DMS153 (cell line): ENCODE measurements at places on chromosomes 12 and 14.

- no peak for DNase-seq
These were observed 626.1 kb upstream of the NOVA1 start for GRCh38 chr14:27223906-27224305.

DNA sequence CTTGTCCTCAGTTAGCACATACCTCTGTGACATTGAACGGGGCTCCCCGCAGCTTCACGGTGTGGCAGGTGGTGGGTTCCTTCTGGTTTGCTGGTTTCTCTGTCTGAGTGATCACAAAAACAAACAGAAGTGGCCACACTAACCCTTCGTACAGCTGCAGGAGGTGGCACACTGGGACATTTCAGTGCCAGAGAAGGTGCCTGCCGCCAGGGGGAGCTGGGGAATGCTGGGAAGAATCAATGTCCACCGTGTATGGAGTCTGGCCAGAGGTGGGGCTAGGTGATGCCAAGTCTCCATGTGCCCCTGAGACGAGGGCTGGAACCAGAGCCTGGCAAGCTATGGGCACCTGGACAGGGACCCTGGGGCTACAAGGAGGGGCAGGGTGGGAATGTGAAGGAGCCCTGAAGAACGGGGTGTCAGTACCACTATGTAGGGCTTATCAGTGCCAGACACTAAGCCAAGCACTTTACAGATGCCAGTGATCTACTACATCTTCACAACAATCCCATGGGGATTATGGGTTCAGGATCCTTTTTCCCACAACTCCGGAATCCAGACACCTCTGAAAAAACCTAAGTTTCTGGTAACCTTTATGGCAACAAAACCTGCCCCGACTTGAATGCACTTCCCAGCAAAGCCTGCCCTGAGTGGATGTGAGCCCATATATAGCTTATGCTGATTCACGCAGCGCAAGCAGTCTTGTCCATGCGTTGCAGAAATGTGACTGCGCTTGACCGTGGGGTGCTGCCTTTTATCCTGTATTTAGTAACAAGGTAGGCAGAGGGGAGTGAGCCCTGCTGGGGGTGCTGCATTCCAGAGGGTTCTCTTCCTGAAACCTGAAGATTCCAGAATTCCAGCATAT lies 10.8 kb downstream of the RBM19 start:
- DNase-seq: no peak

GRCh38 chr12:131372706-131373195 lies 338.1 kb upstream of the SFSWAP start:
- DNase-seq: no peak

- no peak for DNase-seq
These were observed 525 bp downstream of the ATP5F1B start for GRCh38 chr12:56645201-56645716.

DNA sequence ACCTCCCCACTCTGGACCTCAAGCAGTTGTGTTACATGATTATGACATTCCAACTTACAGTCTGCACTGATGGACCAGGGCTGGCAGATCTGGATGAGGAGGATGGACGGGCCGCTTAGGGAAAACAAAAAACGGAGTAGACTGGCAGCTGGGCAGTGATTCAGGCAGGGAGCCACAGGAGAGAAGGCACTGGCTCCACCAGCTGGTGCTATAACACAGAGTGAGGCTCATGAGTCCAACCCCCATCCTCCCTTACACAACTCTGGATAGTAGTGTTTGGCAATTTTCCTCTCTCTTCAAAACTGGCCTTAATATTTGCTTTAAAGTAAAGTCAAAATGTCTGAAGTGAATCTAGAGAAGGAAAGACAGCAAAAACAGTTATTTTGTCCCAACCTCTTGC lies 9.7 kb upstream of the RIC8B start:
- no peak for DNase-seq

DNA sequence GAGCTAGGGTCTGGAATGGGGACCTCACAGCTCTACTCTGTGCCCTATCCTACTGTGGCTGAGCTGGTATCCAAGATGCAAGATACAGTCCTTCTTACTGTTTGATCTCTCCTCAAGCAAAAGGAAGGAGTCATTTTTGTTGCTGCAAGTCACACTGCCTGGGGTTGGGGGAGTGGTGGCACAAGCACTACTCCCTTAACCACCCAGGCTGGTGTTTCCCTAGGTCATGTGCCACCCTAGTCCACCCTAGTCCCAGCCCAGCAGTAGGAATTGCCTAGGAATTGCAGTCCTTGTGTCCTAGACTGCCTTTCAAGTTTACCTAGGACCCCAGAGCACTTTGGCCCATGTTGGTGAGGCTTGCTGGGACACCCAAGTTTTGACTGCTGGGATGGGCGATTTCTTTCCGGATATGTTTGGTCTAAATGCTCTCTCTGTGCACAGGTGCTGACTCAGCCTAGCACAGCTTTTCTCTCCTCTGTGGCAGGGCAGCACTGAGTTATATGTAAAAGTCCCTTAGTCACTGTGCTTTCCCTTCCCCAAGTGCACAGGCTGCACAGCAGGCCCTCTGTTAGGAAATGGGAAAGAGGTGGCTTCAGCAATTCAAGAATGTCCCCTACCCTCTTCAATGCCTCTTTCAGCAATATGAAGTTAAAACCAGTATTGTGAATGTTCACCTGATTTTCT lies 54.9 kb downstream of the SLC6A15 start:
- no peak for DNase-seq

GRCh38 chr12:109523071-109523470 lies 45.6 kb downstream of the UBE3B start:
- DNase-seq: no peak

GRCh38 chr14:50350975-50351374 lies 38.9 kb downstream of the DMAC2L start:
- DNase-seq: no peak

- DNase-seq: no peak
These were observed 1.6 kb upstream of the RPS26 start for GRCh38 chr12:56040151-56040550.

GRCh38 chr14:103530390-103530789 lies 1.4 kb downstream of the TRMT61A start:
- DNase-seq: no peak

GRCh38 chr12:6383572-6384498 lies at the start of gene LTBR:
LTBR (plus strand) TSS chr12:6384162; CDS start chr12:6384359, 197 bp downstream.
- peak; percentile 61 for DNase-seq

DNA sequence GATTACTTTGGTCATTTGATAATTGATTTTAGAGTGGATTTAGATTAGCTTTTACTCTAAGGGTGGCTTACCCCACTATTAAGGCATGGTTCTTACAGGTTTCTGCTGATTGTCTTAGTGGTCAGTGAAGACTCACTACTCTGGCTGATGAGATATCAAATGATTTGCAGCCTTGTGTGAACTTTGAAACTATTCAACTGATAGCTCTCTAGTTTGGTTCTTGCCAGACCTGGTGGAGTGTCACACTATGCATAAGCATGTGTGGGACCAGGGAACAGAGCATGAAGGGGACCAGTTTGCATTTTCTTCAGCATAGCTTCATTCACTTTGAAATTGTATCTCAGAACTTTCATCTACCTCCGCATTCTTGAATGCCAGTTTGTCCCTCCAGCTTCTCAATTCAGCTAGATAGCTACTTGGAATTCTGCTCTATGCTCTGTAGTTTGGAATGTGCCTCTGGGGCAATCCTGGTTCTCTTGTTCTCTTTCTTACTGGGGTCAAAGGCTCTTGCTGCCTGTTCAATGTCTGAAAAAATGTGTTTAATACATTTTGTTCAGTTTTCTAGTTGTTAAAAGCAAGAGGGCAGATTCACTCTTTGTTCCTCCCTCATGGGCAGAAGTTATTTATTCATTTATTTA lies 12.7 kb downstream of the SCYL2 start:
- no peak for DNase-seq

DNA sequence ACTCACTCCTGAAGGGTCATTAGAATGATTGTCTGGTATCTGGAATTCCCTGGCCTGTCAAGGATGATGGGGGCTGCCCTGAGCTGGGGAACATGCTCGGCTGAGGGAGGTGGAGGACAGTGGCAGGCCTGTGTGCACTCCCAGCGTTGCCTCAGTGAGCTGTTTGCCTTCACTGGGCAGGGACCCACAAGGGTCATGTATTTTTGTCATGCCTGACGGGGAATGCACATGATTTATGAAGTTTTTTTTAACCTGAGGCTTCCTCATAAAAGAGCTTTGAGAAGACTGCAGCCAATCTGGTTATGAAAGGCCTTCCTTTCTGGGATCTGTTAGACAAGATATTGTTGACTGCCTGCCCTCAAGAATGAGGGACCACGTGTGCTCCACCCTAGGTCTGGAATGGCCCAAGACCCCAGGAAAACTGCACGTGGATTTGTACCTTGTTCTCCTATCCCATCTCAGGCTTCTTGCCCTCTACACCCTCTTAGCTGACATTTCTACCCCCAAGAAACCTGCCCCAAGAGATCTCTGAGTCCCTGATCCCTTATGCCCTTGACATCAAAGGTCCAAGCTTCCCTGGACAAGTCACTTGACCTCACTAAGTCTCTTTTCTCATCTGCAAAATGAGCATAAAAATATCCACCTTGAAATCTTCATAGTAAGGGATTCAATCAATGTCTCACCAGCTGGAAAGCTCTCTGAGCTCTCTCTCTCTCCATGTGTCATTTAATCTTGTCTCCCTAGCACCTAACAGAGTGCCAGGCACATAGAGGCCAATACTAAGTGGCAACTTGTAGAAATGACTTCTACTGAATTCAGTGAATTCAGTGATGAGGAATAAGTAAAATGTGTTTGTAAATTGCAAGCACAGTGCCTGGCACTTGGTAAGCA lies 24.5 kb upstream of the COL2A1 start:
- no peak for DNase-seq

DNA sequence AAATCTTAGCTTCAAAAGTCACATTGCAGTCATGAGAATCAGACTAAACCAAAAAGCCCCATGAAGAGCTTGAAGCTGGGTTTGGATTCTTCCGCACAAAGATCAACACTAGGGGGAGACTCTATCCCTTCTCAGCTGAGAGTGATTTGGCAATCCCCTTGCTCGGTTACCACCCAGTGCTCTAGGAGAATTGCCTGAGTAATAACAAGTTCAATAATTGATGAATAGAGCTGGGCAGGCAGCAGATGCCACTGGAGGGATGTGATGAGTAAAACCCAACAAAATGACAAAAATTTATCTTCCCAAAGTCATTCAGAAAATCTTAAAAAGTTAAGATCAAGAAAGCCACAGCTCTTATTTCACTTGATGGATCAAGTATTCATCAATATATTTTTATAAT lies 185.6 kb upstream of the ARID2 start:
- DNase-seq: peak; percentile 51

GRCh38 chr12:78009031-78009430 lies 178.3 kb downstream of the NAV3 start:
- no peak for DNase-seq

GRCh38 chr14:22482782-22483553 lies 106.1 kb downstream of the DAD1 start:
- DNase-seq: no peak

DNA sequence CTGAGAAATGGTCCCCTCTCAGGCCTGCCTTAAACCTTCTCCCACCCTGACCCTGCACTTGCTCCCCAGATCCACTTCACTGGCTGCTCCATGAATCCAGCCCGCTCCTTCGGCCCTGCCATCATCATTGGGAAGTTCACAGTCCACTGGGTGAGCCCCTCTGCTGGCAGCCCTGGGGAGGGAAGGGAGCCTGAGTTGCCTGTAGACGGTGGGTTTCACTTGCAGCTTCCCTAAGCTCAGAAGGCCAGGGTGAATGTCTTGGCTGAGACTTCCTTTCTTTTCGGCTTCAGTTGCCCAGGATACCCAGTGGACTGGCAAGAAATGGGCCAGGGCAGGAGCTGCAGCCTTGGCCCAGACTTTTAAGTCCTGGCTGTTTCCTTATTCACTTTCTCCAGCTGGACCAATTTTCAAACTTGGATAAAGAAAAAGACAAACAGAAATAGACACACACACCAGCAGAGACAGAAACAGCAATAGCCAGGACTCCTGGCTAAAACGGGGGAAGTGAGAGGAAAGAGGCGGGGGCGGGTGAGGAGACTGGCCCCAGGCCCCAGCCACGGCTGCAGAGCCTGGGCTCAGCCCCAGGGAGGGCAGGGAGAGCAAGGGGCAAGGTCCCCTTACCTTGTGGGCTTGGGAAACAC lies 2.0 kb downstream of the AQP6 start:
- DNase-seq: no peak

DNA sequence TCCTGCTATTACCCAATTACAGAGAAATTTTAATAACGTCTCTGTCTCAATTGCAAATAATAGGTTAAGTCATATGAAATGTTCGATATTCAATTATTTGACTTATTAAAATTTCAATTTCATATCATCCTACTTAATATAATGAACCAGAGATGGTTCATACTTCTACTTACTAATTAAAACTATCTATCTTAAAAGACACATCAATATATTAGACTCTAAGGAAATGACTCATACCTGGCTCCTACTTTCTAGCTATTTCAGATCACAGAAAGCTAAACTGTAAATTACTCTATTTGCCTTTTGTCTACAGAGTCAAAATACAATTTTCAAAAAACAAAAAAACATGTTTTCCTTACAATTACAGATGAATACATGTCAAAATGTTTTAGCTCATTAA lies 99.6 kb downstream of the CAPZA3 start:
- no peak for DNase-seq

DNA sequence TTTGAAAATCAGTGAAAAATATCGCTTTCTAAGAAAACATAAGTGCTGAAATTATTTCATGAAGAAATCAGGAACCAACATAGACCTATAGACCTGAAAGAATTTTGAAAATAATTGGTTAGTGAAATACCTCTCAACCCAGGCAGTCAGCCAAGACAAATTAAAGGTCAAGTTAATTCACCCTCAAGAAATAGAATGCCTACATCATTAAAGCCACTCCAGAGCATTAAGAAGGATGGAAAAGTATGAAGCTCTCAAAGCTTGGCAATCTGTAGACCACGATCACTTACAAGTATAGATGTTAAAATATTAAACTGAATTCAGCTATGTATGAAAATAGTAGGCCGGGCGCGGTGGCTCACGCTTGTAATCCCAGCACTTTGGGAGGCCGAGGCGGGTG lies 48.3 kb downstream of the SFSWAP start:
- no peak for DNase-seq

DNA sequence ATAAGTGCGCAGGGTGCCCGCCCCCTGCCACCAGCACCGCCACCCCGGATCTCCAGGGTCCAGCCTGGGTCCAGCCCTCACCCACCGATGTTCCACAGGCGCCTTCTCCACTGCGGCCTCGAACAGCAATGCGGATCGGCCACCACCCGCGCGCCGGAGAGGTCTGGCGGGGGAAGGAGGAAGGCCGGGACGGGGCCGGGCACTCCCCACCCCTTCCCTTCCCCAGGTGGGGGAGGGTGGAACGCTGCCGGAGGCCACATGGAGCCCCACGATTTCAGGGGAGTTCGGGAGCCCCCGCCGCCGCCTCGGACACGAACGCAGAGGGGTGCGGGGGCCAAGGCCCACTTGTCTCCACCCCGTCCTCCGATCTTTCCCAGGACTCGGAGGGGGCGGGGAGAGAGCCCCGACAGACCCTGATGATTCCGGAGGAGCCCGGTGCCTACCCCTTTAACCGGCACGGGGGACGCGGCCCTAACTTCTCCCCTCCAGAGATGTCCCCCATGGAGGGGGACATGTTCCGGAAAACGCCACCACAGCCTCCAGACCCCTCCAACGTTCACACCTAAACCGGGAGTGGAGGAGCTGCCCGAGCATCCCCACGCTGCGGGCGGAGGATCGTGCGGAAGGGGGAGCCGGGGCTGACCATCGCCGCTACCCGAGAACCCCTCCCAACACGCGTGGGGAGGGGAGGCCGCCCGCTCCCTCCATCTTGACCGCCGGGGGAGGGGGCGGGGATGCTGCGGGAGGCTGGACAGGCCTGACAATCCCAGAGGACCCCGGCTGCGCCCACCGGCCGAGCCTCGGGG lies 1.1 kb downstream of the ATXN2 start:
- no peak for DNase-seq

- no peak for DNase-seq
These were observed 53.4 kb downstream of the FLRT2 start for GRCh38 chr14:85583380-85583779.
